Stimulated activated CD4-positive, alpha-beta T cell treated with anti-CD3 and anti-CD28 coated beads, Interleukin-1b, Interleukin-23, amount 100 ng/mL, for 1 hour (primary cell): ENCODE measurements at places on chromosomes 1 and 21.

- DNase-seq, result no peak
These were observed 44.5 kb upstream of the PRRX1 start for GRCh38 chr1:170619241-170620028.

DNA sequence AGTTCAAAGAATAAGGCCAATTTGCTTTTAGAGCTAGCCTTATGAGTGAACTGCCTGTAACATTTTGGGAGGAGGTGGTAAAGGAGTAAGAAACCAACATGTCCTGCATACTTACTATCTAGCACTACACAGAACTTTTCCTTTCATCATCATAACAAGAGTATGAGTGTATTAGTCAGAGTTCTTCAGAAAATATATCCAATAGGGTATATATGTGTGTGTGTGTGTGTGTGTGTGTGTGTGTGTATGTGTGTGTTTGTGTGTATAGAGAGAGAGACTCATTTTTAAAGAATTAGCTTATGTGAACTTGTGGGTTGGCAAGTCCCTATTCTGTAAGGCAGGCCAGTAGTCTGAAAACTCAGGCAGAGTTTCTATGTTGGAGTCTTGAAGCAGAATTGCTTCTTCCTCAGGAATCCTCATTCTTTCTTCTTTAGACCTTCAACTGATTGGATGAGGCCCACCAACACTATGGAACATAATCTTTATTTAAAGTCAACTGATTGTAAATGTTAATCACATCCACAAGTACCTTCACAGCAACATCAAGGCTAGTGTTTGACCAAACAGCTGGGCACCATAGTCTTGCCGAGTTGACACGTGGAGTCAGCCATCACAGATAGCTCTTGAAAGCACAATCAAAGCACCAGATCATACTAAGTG is 121.9 kb downstream of the CYYR1 start:
- DNase-seq, result no peak

DNA sequence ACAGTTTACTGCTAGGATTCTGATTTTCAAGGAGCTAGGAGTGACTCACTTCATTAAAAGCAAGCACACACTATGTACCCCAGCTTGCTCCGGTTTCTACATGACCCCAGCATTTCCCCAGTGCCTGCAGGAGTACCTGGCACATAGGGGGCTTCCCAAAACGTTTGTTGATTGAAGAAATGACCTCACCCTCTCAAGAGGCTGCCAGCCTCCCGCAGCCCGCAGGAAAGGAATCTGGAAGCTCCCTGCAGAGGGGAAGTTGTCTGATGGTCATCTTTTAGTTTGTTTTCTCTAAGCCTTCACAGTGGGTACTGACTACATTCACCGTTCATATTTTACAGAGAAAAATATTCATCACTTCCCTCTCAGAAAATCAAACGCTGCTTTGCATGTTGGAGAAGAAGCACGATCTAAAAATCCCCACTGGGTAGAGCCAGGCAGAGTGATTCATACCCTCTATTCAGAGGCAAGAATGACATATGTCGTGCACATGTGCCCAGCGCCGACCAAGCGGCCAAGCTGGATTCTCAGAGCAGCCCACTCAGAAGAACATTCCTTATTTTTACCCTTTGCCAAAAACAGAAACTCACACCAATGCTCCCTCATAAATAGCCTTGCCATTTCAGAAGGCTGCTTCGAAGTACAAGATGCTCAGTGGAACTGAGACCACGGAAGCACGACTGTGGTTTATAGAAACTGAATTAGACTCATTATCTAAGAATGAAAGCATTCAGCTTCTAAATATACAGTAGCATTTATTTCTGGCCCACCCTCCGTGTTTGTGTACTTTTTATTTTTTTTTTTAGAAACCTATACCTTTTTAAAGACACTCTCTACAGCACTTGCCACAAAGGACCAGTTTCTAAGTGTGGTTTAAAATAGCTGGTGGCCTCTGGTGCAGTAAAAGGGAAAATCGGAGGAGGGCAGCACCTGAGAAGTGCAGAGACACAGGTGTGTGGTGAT is 143.2 kb downstream of the MIS18A start:
- no peak for DNase-seq

- DNase-seq, result no peak
These were observed 16.0 kb downstream of the VANGL2 start for GRCh38 chr1:160416369-160416768.
